ENCODE measurements at places on chromosomes 3 and 15. TPM values are rescaled to one million over a fixed set of nuclear protein-coding genes. Genes with fewer than 3 reads are reported as not detected.

Gene MYEF2
- total RNA-seq: 1.7 TPM

- H3K4me1 ChIP-seq: peaks cover 9% of the 10 kb centered on the region
- H3K27me3 ChIP-seq: no peaks in the 10 kb centered on the region
- no peak overlapping the region for H3K4me3 ChIP-seq
- no peak for DNase-seq
Measured at GRCh38 chr3:36941162-36941561, 3.7 kb downstream of the TRANK1 start.

DNA sequence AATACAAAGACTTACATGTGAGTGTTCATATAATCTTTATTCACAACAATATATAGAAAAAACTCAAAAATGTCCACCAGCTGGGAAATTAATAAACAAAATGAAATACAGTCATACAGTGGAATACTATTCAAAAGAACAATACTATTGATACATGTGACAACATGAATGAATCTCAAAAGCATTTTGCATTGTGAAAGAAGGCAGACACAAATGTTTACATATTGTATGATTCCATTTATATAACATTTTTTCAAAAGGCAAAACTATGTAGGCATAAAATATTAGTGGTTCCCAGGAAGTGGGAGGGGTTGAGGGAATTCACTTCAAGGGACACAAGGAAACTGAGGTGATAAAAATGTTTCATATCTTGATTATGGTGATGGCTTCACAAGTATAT is 303.2 kb downstream of the CTNNB1 start:
- no peak overlapping the region for H3K27ac ChIP-seq
- no peaks in the 10 kb centered on the region for H3K36me3 ChIP-seq
- no peak for DNase-seq
- no peaks in the 10 kb centered on the region for H3K27me3 ChIP-seq
- H3K4me3 ChIP-seq: no peak overlapping the region

Gene SLC22A13
- total RNA-seq: 0.38 TPM

DNA sequence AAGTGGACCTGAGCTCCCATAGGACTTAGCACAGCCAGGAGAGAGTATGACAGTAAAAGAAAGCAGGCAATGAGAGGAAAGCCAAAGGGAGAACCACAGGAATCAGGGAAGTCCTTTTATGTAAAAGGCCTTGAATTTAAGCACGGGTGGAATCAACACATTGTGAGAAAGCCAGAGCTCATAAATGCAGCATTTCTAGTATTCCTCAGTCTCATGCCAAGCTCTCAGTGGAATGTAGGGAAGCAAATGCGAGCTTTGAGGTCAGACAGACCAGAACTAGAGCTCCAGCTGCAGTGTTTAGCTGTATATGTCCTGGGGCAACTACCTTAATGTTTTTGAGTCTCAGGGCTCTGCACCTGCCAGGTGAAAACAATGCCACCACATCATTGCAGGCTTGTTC is 132.1 kb upstream of the TRIM42 start:
- no peak for DNase-seq
- H3K4me3 ChIP-seq: no peak overlapping the region
- H3K27me3 ChIP-seq: no peaks in the 10 kb centered on the region
- H3K27ac ChIP-seq: no peak overlapping the region
- H3K36me3 ChIP-seq: no peaks in the 10 kb centered on the region

DNA sequence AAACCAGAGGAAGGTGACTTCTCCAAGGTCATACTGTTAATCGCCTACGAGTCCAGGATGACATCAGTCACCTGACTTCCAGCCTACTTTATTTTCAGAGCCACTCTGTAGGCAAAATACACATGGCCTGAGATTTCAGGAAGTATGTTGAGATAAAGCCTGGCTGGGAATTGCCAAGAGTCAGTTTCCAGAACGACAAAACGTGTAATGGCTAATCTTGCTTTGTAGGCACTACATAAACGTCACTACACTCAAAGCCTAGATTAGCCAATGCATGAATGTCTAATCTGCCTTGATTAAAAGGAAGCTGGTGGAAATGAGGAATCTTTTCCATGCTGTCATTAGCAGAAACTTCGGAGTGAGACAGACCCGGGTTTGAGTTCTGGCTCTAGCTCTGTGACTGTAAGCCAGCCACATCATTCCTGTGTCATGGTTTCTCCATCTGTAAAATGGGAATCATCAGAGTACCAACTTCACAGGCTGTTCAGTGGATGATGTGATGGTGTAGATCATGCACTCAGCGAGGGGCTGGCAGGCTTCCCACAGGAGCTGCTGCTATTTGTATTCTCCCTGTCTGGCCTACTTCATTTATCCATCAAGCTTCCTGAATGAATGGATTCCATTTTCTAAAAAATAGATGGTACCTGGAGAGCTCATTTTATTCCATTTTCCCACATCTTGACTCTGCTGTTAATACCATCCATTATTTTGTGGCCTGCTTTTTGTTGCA is 241.9 kb downstream of the XXYLT1 start:
- H3K36me3 ChIP-seq: no peaks in the 10 kb centered on the region
- H3K4me3 ChIP-seq: no peak overlapping the region
- no peak overlapping the region for H3K27ac ChIP-seq

Gene XXYLT1
- total RNA-seq: 44.7 TPM

DNA sequence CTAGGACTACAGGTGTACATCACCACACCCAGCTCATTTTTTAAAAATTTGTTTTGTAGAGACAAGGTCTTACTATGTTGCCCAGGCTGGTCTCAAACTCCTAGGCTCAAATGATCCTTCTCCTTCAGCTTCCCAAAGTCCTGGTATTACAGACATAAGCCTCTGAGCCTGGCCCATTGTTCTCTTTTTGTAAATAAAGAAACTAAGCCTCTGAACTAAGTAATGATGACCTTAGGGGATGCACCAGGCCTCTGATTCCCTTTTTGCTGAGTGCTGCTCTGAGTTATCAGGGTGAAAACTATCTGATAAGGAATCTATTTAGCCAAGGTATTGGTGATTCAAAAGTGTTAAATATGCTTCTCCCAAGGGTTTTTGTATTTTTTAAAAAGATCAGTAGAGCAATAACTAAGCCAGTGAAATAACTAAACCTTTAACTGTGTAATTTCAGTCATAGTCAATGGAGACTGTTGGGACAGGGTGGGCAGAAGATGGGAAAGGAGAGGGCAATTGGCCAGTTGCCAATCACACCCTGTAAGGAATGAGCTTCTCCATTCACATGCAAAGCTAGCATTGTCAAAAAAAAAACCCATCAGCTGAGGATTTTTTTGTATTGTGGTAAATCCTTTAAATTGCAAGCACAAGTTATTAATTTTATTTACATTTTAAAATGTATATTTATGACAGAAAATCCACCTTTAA is 194.8 kb upstream of the PFN2 start:
- DNase-seq: no peak
- H3K27me3 ChIP-seq: no peaks in the 10 kb centered on the region
- H3K4me1 ChIP-seq: peaks cover 13% of the 10 kb centered on the region

- H3K27me3 ChIP-seq: no peaks in the 10 kb centered on the region
- no peaks in the 10 kb centered on the region for H3K36me3 ChIP-seq
- H3K27ac ChIP-seq: no peak overlapping the region
- peak; percentile 86 for DNase-seq
- no peak overlapping the region for H3K4me3 ChIP-seq
Measured at GRCh38 chr15:74200412-74200815, 2.2 kb downstream of the STRA6 start.

Gene TP63
- total RNA-seq: not detected

Gene KBTBD8
- total RNA-seq: 0.86 TPM

Gene ADAMTS7
- 2.4 TPM for total RNA-seq

DNA sequence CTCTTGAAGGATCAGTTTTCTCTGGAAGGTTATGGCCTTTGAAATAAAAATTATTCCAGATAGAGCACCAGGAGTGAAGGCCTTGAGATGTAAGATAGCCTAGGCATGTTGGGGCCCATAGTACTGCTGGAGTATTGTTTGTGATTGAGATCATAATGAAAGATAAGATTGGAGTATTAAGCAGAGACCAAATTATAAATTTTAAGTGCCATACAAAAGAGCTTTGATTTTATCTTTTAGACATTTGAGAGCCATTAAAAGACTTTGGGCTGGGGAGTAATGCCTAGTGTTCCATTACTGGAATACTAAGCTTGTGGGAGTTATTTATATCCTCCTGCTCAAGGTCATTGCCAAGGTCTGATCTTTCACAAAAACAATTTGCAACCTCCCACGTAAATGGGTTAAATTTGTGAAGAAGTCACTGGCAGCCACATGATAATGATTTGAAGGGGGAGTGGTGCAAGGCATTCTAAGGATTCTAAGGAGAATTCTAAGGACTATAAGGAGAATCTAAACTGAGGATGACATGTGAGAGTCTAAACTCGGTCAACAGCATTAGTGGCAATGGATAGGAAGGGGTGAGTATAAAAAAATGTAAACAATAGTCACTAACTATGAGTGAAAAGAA is 12.8 kb downstream of the ELL3 start:
- H3K4me3 ChIP-seq: no peak overlapping the region
- no peaks in the 10 kb centered on the region for H3K27me3 ChIP-seq
- H3K4me1 ChIP-seq: peaks cover 15% of the 10 kb centered on the region
- H3K27ac ChIP-seq: peak overlapping the region; percentile 36

DNA sequence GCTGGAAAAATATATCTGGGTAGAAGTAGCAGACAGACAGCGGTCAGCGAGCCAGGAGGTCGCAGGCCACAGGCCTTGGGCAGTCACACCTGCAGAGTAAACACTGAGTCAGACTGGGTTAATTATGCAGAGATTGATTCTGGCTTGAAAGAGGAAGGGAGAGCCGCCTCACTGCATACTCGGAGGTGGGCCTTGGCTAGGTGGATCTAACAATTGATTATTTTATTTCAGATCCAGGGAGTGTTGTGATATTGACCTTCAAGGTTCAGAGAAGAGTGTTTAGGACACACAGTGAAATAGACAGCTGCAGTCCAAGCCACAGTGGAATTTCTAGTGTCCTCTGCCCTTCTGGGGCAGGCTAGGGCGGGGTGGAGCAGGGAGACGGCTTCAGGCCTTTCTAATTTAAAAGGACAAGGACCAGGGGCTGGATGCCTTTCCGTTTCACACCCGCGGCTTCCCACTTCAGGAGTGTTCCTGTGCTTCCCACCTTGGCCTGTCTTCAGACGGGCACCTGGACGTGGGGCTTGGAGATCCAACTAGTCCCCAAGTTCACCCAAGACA is 237.3 kb downstream of the XXYLT1 start:
- H3K4me3 ChIP-seq: no peak overlapping the region
- H3K36me3 ChIP-seq: no peaks in the 10 kb centered on the region
- H3K27me3 ChIP-seq: no peaks in the 10 kb centered on the region

Gene ZNF619
- 4.4 TPM for total RNA-seq

Gene SPINK8
- total RNA-seq: not detected

GRCh38 chr3:171056528-171056927 is 30.0 kb upstream of the SLC2A2 start:
- 0 out of 2 replicates have a peak overlapping the region, but pooled peaks have one; percentile 55 for H3K27ac ChIP-seq
- H3K36me3 ChIP-seq: no peaks in the 10 kb centered on the region
- no peaks in the 10 kb centered on the region for H3K27me3 ChIP-seq
- DNase-seq: peak; percentile 73

DNA sequence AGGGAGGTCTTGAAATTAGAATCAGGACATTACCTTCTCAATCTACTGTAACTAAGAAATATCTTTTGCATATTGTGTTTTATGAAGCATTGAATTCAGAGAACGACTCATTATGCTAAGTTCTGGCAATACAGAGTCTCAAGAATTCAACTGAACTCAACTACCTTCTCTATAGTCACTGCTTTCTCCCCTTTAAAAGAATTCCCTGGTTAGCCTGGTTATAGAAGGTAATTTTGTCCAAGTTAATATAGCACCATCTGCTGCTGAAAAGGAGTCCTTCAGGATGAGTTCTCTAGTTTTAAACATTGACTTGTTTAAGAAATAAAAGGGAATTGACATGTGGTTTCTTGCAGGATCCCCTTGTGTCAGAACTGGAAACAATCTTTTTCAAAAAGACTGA is 60.2 kb downstream of the IL16 start:
- H3K27ac ChIP-seq: no peak overlapping the region
- peak; percentile 75 for DNase-seq
- no peak overlapping the region for H3K4me3 ChIP-seq
- no peaks in the 10 kb centered on the region for H3K36me3 ChIP-seq
- no peaks in the 10 kb centered on the region for H3K4me1 ChIP-seq

GRCh38 chr3:57434041-57434440 is 110.1 kb downstream of the DNAH12 start:
- no peak overlapping the region for H3K27ac ChIP-seq
- peak; percentile 63 for DNase-seq
- H3K36me3 ChIP-seq: no peaks in the 10 kb centered on the region
- no peak overlapping the region for H3K4me3 ChIP-seq
- peaks cover 7% of the 10 kb centered on the region for H3K27me3 ChIP-seq

- peak; percentile 17 for DNase-seq
- no peaks in the 10 kb centered on the region for H3K36me3 ChIP-seq
- H3K4me3 ChIP-seq: no peak overlapping the region
- no peaks in the 10 kb centered on the region for H3K27me3 ChIP-seq
Measured at GRCh38 chr3:78830470-78830869, 937.3 kb downstream of the ROBO1 start.

DNA sequence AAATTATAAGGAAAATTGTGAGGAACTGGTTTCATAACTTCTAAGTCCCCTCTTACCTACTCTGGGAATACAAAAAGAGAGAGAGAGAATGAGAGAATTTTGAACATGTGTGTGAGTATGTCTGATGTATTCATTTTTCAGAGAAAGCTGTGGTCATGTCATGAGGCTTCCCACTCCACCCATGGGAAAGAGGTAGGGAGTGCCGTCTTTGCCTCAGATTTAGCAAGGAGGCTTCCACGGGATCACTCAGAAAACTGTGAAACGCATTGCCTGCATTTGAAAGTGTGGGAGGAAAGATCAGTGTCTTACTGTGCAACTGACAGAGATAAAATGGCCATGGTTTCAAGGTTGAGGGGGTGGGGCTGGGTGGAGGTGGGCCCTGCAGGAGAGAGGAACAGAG is 331.5 kb upstream of the CTNNB1 start:
- H3K27me3 ChIP-seq: no peaks in the 10 kb centered on the region
- no peak for DNase-seq

DNA sequence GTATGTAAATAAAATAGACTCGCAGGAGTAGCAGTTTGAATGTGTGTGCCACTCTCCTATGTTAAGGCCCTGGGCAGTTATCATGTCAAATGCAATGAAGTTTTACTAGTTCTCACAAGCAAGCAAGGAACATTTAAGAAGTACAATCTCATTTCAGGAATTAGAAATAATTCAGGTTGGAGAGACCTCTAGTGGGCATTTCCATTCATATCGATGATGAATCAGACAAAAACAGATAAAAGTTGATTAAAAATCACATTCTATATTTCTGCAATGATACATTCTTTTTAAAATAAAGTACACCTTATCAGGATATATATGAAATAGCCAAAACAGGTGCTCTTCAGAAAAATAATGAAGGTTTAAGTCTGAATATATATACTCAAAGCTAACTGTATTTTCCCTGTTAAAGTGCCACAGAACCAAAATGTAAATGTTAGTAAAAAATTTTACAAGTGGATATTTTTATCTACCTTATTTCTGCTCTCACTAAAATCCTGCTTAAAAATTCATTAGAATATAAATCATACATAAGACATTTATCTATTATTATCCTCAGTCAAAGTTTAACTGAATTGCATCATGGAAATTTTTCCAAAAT is 492.4 kb upstream of the FRG2C start:
- peak; percentile 48 for DNase-seq
- H3K4me1 ChIP-seq: no peaks in the 10 kb centered on the region
- no peak overlapping the region for H3K27ac ChIP-seq
- no peak overlapping the region for H3K4me3 ChIP-seq
